Fibroblast of lung (primary cell): ENCODE measurements at places on chromosomes 3 and 15. TPM values are rescaled to one million over a fixed set of nuclear protein-coding genes. Genes with fewer than 3 reads are reported as not detected.

Gene ZCWPW2
- 0.36 and 0.68 TPM in 2 replicates for polyA plus RNA-seq

Gene TMEM212
- polyA plus RNA-seq, result not detected in 2 replicates

Gene CCR8
- polyA plus RNA-seq, result not detected in 2 replicates

Gene TAGLN3
- 0.10 and 1.2 TPM in 2 replicates for polyA plus RNA-seq

Gene PLD1
- polyA plus RNA-seq, result 3.3 and 10.8 TPM in 2 replicates

Gene ZDHHC23
- 0.50 and 1.4 TPM in 2 replicates for polyA plus RNA-seq

Gene GOLGA8N
- 0.54 and 1.7 TPM in 2 replicates for polyA plus RNA-seq

Gene MGLL
- polyA plus RNA-seq, result 69.8 and 122 TPM in 2 replicates

Gene RTP3
- not detected in 2 replicates for polyA plus RNA-seq

DNA sequence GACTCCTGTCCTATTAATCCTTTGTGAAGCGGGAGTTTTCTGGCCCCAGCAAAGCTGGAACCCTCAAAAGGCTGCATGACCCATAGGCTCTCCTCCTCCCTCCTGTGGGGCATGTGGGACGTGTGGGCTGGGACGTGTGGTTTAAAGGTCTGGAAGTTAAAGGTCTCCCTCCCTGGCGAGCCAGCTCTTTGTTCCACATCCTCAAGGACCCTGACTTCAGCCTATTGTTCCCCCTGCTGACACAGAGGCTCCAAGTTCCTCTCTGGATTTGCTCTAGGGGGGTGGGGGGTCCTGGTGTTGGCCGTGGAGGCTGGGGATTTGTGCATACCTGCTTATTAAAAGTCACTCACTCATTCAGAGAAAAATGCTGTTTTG lies 44.2 kb downstream of the SMAD6 start:
- H3K4me3 ChIP-seq, result no peak overlapping the region
- H3K27ac ChIP-seq, result no peak overlapping the region
- H3K4me1 ChIP-seq, result peaks cover 44% of the 10 kb centered on the region

- DNase-seq, result no peak
- H3K27me3 ChIP-seq, result no peaks in the 10 kb centered on the region
- no peaks in the 10 kb centered on the region for H3K36me3 ChIP-seq
- no peak overlapping the region for H3K27ac ChIP-seq
These were observed 161.0 kb downstream of the ARRDC4 start for GRCh38 chr15:98121536-98121935.

DNA sequence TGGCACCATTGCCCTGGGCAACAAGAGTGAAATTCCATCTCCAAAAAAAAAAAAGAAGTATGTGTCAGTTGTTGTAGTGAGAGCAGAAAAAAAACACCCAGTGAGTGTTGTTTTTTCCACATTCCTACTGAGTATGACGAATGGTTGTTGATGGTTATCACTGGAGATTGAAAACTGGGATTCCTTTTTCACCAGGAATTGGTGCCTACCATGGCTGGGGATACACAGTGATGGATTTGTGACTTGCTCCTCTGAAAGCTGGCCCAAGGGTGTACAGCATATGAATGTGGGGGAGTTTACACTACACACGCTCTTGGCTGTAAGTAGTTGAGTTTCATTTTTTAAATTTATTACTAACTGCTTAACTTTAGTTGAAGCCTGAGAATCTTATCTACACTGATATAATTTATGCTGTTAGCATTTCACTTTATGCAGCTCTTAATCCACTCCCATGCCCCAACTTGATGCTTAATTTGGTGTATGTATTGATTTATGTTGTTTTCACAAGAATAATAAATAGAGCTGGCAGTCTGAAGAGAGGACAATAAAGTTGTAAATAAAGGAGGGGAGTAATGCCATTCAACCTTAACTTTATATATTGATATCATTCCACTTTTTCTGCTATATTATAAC lies 56.0 kb upstream of the MME start:
- peak; percentile 29 for DNase-seq
- H3K27me3 ChIP-seq, result no peaks in the 10 kb centered on the region
- H3K4me1 ChIP-seq, result peaks cover 2% of the 10 kb centered on the region

DNA sequence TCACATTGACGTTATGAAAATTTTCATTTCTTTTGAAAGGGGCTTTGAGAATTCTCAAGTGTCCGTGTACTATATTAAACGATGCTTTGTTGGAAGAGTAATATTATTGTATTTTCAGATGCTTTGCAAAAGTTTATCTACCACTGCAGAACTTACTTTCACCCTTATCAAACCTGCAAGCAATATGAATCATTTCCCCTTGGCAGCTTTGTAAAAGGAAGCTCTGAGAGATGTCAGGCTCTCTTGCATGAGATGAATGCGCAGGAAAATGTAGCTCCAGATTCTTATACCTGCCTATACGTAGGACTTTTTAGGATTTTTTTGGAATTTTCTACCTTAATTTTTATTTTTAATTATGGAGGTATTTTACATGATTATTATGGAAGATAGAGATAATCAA lies 34.5 kb downstream of the GPD1L start:
- H3K4me3 ChIP-seq, result no peak overlapping the region
- peak; percentile 20 for DNase-seq
- H3K4me1 ChIP-seq, result peaks cover 2% of the 10 kb centered on the region
- no peaks in the 10 kb centered on the region for H3K27me3 ChIP-seq
- H3K27ac ChIP-seq, result no peak overlapping the region

GRCh38 chr15:45254405-45254804 lies 2.4 kb downstream of the SLC28A2 start:
- H3K4me1 ChIP-seq, result no peaks in the 10 kb centered on the region
- no peak overlapping the region for H3K4me3 ChIP-seq
- peak; percentile 16 for DNase-seq
- no peaks in the 10 kb centered on the region for H3K36me3 ChIP-seq
- no peaks in the 10 kb centered on the region for H3K27me3 ChIP-seq

GRCh38 chr3:47847260-47847659 lies 44.3 kb downstream of the DHX30 start:
- DNase-seq, result no peak
- no peaks in the 10 kb centered on the region for H3K4me1 ChIP-seq

DNA sequence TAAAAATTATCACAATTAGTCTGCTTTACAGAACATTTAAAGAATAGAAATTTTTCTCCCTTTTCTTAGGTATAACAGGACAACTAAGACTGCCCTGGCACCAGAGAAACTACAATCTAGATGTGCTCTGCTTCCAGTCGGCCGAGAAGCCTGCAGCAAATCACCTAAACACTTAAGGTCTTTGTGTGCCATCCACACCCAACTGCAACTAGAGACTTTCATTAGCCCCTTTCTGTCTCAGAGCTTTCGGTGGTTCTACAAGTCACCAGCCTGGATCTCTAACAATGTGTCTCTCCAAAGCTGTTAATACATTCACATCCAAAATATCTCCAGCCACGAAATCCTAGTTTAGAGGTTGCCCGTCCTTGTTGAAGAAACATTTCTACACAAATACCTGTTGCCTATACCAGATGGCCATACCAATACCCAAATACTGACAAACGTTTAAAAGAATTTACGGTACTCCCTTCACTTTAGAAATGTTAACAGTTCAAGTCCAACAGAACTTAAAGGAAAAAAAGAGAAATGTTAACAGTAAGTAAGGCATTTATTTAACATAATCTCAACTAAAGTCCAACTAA lies 6.7 kb downstream of the PRC1 start:
- H3K4me3 ChIP-seq, result no peak overlapping the region
- no peaks in the 10 kb centered on the region for H3K27me3 ChIP-seq
- H3K27ac ChIP-seq, result no peak overlapping the region
- peaks cover 4% of the 10 kb centered on the region for H3K36me3 ChIP-seq
- DNase-seq, result peak; percentile 8

GRCh38 chr3:195012100-195012499 lies 258.9 kb downstream of the XXYLT1 start:
- H3K36me3 ChIP-seq, result no peaks in the 10 kb centered on the region
- H3K4me1 ChIP-seq, result no peaks in the 10 kb centered on the region
- peaks cover 5% of the 10 kb centered on the region for H3K27me3 ChIP-seq
- H3K27ac ChIP-seq, result no peak overlapping the region

DNA sequence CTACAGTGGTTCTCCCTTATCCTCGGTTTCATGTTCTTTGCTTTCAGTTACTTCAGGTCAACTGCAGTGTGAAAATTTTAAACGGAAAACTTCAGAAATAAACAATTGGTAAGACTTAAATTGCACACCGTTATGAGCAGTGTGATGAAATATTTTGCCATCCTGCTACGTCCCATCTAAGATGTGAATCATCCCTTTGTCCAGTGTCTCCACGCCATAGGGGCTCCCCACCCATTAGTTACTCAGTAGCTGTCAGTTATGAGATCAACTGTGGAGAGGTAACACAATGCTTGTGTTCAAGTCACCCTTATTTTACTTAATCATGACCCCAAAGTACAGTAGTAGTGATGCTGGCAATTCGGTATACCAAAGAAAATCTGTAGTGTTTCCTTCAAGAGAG lies 47.4 kb downstream of the TJP1 start:
- H3K4me3 ChIP-seq, result no peak overlapping the region
- peak; percentile 81 for DNase-seq
- H3K36me3 ChIP-seq, result peaks cover 2% of the 10 kb centered on the region
- H3K27ac ChIP-seq, result no peak overlapping the region
- H3K4me1 ChIP-seq, result no peaks in the 10 kb centered on the region

DNA sequence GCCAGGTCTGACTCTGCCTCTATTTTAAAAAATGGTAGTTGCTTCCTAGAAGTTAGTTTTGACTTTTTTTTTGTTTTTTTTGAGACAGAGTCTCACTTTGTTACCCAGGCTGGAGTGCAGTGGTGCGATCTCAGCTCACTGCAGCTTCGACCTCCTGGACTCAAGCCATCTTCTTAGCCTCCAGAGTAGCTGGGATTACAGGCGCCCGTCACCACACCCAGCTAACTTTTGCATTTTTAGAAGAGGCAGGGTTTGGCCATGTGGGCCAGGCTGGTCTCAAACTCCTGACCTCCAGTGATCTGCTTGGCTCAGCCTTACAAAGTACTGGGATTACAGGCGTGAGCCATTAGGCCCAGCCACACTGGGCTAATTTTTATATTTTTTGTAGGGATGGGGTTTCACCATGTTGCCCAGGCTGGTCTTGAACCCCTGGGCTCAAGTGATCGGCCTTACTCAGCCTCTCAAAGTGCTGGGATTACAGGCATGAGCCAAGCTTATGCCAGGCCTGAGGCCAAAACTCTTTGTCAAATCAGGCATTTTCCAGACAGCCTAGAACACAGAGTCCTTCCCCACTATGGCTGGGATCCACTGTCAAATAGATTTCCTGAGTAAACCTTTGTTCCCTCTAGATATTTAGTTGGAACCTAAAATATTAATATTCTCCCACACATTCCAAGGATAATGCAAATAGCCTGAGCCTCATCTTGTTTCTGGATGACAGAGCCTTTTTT lies 13.7 kb downstream of the C3orf62 start:
- no peaks in the 10 kb centered on the region for H3K4me1 ChIP-seq
- H3K36me3 ChIP-seq, result no peaks in the 10 kb centered on the region
- H3K27me3 ChIP-seq, result no peaks in the 10 kb centered on the region
- no peak overlapping the region for H3K27ac ChIP-seq
- DNase-seq, result peak; percentile 12

GRCh38 chr3:132517311-132517710 lies 79.8 kb upstream of the ACKR4 start:
- no peaks in the 10 kb centered on the region for H3K27me3 ChIP-seq
- no peak for DNase-seq
- no peak overlapping the region for H3K27ac ChIP-seq
- H3K4me3 ChIP-seq, result no peak overlapping the region
- H3K4me1 ChIP-seq, result no peaks in the 10 kb centered on the region
- peaks cover 2% of the 10 kb centered on the region for H3K36me3 ChIP-seq

- H3K27ac ChIP-seq, result no peak overlapping the region
- H3K4me1 ChIP-seq, result no peaks in the 10 kb centered on the region
- no peaks in the 10 kb centered on the region for H3K36me3 ChIP-seq
- DNase-seq, result no peak
- H3K4me3 ChIP-seq, result no peak overlapping the region
These were observed 77.5 kb upstream of the CADM2 start for GRCh38 chr3:84881288-84881687.

- H3K27me3 ChIP-seq, result no peaks in the 10 kb centered on the region
- no peaks in the 10 kb centered on the region for H3K36me3 ChIP-seq
- peak overlapping the region; percentile 57 for H3K4me3 ChIP-seq
- peak; percentile 89 for DNase-seq
- peak overlapping the region; percentile 26 for H3K27ac ChIP-seq
- H3K4me1 ChIP-seq, result peaks cover 2% of the 10 kb centered on the region
These were observed 38.7 kb upstream of the MGA start for GRCh38 chr15:41621200-41622193.

- no peak overlapping the region for H3K4me3 ChIP-seq
- H3K27ac ChIP-seq, result no peak overlapping the region
- no peaks in the 10 kb centered on the region for H3K4me1 ChIP-seq
- no peak for DNase-seq
These were observed 75.3 kb upstream of the STRIT1 start for GRCh38 chr3:155368786-155369185.

DNA sequence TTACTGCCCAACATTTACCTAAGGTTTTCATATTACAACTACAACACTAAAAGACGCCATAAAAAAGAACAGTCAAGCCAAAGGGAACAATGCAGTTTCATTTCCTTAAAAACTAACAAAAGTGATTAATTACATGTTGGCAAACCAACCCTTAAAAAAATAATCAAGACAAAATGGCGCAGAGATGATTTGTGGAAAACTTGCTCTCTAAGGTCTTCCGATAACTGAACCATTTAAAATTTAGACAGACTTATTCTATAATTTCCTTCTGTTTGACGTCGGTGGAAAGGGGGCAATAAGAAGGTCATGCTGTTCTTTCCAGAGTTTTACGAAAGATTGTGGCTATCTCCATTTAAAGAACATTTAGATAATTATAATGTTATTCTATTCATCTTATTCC lies 87.6 kb downstream of the RYK start:
- no peak for DNase-seq
- no peaks in the 10 kb centered on the region for H3K4me1 ChIP-seq
- H3K4me3 ChIP-seq, result no peak overlapping the region
- H3K27ac ChIP-seq, result no peak overlapping the region
- peaks cover 3% of the 10 kb centered on the region for H3K36me3 ChIP-seq

DNA sequence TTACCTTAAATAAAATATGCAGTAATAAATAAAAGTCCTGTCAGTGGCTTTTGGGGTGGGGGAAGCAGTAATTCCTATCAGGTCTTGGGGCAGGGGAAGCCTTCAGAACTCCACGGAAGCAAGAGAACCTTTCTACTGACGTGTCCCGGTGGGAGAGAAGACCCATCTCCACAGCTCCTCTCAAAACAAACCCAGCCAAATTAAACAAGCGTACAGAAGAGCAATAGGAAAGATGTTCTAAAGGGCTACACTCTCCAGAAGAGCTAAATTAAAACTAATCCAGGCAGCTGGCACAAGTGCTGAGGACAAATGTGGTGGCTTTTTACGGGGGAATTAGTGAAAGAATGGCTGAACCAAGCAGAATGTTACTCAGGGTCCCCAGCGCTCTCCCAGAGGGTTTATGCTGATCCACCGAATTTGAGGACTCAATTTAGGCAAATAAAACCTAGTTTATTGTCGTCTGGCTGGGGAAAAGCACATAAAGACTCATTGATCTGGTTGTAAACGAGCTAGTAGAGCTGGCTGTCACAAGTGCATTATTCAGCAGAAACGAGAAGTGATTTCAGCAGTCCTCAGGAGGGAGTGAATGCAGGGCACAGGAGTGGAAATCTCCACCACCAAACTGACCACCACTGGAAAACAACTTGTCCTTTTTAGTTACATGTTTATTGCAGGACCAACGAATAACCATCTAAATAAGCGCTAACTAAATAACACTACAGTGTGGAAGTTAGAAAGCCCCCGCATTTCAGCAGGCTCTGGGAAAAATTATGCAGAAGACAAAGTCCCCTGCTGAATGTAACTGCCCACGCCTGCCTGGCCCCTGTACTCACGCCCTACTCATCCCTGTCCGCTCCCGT lies 13.5 kb downstream of the BFSP2 start:
- peak overlapping the region; percentile 50 for H3K4me3 ChIP-seq
- H3K27ac ChIP-seq, result peak overlapping the region; percentile 55
- no peaks in the 10 kb centered on the region for H3K36me3 ChIP-seq
- DNase-seq, result no peak
- H3K27me3 ChIP-seq, result no peaks in the 10 kb centered on the region
